Kidney glomerular epithelial cell (primary cell): ENCODE measurements at places on chromosomes 13 and 19.
A peak's percentile ranks its signal among the peaks of the same experiment; 100 is the strongest.

DNA sequence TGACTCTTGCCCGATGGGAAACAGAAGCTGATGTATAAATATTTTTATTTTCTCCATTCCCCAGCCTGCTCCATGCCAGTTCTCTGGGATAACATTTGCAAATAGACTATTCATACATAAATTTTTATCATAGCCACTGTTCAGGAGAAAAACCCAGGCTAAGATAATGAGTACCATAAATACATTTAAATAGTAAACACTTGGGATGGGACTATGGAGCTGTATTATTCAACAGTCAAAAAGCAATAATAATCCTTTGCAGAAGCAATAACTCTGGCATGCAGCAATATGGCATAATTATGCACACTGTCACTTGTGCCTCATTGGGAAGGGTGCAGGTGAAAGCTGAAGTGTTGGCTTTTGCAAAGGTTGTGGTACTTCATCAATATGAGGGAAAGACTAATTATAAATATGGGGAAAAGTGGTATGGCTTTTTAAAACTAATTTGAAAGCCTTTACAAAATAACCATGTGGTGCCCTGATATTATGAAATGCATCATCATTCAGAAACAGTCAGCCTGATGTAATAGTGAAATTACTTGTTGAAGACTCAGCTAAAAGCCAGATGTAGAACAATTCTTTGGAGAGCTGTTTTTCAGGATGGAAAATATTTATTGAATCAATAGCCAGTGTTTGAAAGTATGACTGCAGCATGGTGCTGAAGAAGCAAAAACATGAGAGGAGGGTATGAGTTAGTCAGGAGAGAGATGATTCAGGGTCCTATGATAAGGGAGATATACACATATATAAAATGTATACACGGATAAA lies 2476.7 kb downstream of the PCDH9 start:
- no peak for DNase-seq

- no peak for DNase-seq
Measured at GRCh38 chr13:107457686-107458085, 757.6 kb downstream of the LIG4 start.

- no peak for DNase-seq
Measured at GRCh38 chr13:75715601-75716523, 79.7 kb downstream of the LMO7 start.

DNA sequence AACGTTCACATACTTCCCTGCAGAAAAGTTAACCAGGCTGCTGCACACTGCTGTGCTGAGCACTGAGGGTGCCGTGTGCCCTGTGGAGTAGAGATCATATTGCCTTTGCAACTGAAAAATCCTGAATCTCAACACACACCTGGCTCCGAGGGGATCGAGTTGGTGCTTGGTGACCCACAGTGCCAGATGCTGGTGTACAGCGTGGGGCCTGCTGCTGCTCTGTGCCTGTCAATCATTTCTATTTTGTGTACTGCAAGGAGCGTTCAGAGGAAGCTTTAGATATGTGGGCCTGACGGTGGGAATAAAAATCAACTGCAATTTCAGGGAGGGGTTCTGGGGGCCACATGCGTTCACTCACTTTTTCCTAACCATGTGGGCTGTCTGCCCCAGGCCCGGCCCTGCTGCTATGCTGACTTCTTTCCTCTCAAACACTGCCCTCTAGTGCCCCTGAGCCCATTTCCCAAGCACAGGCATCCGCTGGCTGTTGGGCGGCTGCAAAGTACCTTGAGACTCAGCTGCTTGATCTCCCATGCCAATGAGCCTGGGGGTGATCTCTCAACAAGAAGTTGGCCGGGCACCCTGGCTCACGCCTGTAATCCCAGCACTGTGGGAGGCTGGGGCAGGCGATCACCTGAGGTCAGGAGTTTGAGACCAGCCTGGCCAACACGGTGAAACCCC lies 9.7 kb upstream of the LENG8 start:
- no peak for DNase-seq

DNA sequence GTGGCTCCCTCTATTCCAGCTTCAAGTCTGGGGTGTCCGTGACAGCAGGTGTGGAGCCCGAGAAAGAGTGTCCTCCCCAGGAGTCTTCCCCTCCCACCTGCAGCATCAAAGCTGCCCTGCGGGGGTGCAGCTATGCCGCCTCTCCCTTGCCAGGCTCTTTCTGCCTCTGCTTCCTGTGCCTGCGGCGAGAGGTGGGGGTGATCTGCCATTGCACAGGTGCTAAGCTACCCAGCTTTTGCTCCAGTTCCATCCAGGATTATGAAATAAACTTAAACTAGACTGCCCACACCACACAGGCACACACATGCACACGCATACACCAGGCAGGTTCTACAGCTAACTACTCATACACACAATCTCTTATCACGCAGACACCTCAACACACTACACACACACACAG lies 104.7 kb upstream of the CLDN10 start:
- no peak for DNase-seq

DNA sequence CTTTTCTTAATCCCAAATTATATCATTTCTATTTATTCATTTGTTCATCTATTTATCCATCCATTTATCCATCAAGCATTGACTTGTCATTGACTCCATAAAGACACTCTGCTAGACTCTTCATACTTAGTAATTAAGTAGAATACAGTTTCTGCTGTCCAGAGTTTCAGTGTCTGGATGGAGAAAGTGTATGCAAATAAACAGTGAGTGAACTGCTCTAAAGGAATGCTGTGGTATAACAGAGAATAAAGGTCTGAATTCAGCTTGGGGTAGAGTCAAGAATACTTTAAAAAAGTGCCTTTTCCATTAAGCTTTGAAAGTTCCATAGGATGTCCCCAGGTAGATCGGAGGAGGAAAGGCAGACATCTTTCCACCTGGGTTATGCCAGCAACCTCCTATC lies 51.4 kb downstream of the RAP2A start:
- no peak for DNase-seq

DNA sequence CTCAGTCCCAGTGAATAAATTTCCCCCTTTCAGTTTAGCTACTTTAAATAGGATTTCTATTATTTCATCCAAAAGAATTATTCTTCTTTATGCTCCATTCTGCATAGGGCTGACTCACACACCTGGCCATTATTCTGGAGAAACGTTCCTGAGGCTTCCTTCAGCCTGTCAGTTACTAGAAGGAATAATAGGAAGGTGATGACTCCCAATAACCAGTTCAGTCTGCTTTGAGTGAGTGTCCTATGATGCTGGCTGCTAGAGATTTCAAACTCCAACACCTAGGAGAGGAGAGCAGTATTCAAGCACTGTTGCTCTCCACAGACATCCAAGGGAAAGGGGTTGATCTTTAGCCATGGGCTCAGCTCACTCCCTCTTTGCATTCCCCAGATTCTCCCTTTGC lies 117.8 kb downstream of the KCTD12 start:
- DNase-seq = no peak

GRCh38 chr13:99044764-99045163 lies 66.9 kb upstream of the DOCK9 start:
- no peak for DNase-seq

GRCh38 chr13:30535046-30535445 lies 69.3 kb upstream of the HMGB1 start:
- no peak for DNase-seq

GRCh38 chr19:37699057-37699456 lies 20.5 kb downstream of the ZNF607 start:
- DNase-seq = no peak

GRCh38 chr13:50153401-50153800 lies 138.2 kb downstream of the KCNRG start:
- DNase-seq = no peak

DNA sequence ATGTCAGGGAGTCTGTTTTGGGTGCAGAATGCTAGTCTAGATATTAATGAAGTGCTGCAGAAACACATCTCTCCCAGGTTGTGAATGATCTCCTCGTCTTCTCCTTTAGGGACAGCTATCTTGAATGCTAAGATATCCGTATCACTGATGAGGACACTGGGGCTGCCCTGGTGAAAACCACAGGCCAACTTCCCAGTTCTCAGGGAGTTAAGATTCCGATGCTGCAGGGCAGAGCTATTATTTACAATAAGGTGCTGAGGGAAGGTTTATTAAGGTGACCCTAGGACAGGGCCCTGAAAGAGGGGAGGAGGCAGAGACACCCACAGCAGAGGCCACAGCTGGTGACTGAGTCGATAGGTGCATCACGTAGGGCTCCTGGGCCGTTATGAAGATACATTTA lies 66.1 kb downstream of the TNFRSF19 start:
- DNase-seq = no peak

DNA sequence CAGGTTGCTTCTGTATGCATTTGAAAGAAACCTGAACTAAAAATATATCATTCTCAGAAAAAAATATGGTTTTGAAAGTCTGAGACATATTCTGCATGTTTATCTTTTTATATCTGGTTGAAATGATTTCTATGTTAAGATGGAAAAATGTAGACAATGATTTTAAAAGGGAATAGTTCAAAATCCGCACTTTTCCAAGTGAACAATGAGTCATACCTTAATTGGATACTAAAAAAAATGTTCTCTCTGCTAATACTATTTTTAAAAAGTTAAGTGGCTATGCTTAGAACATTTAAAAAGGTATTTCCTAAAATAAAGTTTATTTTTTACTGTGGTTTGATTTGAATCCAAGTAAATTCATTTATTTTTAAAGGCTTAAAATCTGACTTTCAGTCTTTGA lies 801.4 kb downstream of the SLITRK6 start:
- no peak for DNase-seq

DNA sequence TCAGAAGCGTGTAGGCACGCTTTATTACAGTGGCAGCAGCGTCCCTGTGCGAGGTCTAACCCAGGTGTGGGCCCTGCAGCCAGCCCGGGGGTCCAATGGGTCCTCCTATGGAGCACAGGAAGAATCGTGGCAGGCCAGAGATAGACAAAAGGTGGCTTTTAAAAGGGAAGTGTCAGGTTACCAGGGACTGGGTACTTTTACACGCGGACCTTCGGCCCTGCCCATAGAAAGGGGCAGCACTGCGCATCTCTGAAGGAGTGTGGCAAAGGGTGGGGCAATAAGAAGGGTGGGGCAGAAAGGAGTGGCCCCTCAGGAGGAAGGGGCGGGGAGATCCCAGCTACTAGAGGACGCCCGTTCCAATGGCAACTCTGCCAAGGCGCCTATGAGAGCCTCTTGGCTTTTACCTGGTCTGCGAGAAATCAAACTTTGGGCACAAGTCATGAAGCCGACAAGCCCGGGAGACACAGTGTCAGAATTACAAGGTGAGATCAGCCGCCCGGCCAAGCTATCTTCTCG lies 1419.8 kb downstream of the UQCRFS1 start:
- peak; percentile 85 for DNase-seq

DNA sequence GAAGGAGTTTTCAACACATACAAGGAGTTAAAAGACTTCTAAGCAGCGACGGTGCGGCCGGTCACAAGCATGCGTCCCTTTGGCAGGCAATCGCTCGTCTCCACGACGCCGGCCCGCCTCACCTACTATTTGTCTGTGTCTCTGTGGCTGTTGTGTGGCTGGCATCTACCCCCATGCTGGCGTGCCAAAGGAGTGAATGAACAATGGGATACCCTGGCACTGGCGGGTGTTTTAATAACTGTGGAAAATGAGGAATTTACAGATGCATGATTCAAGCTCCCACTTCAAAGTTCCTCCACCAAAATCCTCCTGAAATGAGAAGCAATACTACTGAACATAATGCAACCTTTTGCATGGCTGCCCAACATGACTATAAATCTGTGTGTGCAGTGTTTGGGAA lies 176.6 kb downstream of the KLF5 start:
- no peak for DNase-seq

GRCh38 chr19:2413159-2413558 lies 14.2 kb downstream of the TIMM13 start:
- DNase-seq = no peak

DNA sequence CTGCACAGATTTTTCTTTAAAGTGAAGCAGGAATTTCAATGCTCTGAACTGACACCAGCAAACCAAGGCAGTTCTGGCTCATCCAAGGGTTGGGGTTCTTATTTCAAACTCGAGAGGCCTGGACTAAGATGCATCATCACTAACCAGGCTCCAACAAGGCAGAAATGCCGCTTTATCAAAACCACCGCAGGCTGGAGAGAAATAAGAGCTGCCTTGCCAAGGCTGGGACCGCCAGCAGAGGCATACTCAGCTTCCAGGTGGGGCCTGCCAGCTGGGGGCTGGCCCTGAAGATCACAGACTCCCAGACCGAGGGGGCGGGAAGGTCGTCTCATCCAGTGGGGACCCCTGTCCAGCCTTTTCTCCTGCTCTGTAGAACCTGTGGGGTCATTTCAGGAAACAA lies 37.4 kb upstream of the GAS6 start:
- DNase-seq = no peak

GRCh38 chr13:27797228-27797624 lies 4.9 kb downstream of the GSX1 start:
- no peak for DNase-seq

DNA sequence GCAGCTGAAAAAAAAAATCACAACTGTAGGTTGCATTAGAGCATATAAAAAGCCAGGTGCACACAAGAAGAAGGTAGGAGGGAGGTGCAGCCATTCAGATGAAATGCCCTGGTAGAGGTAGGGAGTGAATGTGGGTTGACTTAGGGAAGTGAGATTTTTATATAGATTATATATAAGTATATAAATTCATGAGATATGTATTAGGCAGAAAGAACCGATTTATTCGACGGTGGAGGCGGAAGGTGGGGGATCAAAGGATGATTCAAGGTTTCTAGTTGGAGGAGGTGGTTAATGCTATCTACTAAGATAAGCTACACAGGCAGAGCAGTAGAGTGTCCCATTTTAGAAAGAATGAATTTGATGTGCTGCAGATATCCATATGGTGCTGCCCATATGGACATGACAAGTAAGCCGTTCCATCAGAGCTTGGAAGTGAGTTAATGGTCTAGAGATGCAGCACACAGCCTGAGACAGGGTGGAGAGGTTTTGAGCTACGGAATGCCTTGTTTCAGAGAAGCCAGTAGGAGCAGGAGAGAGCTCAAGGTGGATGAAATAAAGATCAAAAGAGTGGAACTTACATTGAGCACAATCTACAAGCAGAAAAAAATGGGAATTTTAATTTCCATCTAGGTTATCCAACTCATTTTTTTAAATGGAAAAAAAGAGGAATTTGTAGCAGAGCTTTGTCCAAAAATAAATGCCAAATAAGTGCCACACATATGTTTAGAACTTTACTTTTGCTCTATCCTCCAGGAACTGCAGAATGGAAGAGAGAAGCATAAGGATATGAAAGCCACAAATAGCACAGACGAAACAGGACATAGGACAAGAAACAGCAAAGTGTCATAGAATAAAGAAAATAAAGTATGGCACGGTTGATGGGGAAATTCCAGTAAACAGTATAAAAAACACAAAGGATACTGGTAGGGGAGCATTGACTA lies 177.3 kb downstream of the PCDH9 start:
- no peak for DNase-seq

DNA sequence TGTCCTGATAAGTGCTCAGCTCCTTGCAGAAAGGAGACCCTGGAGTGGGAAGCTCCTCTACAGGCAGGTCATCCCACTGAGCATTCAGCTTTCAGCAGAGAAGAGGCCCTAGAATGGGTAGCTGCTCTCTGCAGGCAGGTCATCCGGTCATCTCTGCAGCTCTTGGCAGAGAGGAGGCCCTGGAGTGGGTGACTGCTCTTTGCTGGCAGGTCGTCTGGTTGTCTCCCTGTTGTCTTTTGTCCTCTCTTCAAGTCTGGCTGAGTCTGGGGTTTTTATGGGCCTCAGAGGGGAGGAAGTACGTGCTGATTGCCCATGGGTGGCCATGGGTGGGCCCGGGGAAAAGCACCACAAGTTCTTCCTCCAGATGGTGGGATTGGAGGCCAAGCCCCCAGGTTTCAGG lies 250.3 kb upstream of the EDNRB start:
- DNase-seq = no peak
